ENCODE measurements at places on chromosomes 1 and 21.

GRCh38 chr1:53606651-53607051 lies 132.3 kb downstream of the GLIS1 start:
- DNase-seq: no peak

GRCh38 chr1:206075786-206076755 lies 23.1 kb downstream of the RHEX start:
- no peak for DNase-seq

DNA sequence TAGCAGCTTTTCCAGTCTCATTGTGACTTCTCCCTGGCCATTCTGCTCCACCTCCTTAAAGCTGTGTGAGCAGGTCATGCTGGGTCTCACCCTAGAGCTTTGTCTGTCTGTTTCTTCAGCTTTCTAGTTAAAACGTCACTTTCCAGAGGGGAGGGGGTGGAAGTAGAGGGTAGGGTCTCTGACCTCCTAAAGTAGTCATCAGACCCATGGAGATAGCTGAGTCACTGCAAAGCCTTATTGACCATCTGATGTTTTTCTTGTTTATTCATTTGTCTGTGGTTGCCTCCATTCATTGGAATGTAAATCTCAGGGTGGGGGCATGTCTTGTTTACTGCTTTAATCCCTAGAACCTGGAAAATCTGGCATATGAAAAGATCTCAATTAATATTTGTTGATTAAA lies 52.7 kb downstream of the ELF3 start:
- peak; percentile 71 for DNase-seq

DNA sequence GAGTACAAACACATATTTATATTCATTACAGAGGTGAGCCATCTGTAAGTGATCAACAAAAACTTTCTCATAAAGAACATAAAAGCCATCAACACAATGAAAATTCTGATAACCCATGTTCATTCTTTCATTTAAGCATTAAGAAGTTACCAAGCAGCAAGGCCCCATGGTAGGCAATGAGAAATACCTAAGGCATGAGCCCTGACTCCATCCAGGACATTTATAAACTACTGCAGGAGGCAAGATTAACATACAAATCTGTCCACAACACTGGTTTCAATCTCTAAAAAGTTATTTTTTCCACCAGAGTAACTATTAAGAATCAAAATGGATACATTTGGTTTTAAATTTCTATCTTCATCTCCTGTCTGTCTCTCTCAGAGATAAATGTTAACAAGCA lies 76.1 kb downstream of the SIPA1L2 start:
- no peak for DNase-seq

DNA sequence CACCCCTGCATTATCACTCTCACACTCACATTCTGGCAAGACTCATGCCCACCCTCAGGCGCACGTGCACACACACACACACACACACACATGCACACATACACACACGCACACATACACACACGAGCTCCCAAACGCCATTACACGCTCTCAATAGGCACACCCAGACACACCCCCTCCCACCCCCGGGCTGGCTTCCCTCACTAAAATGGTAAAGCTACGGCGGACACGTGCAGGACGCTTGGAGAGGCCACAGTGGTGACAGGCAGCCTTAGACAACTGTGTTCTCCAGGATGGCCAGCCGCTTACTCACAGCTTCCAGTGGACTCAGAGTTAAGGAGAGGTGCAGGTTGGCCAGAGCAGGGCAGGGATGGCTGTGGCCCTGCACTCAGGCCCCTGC lies 10.1 kb downstream of the MATN1 start:
- no peak for DNase-seq

DNA sequence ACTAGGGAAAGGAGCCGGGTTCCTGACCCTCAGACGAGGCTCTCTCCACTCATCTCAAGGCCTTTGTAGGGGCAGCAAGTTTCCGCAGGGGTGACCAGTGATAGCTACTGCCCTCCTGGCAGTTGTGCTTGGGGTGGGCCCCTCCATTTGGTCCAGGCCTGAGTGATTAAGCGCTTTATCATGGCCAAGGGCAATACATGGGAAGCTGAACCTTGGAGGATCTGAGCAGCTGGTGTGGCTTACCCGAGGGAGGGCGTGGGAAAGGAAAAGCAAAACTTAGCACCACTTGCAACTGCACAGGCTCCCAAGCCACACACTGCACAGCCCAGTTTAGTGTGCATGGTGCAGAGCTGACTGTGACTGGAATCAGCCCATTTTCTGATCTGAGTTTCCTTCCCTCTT lies 47.8 kb downstream of the GADD45A start:
- DNase-seq: no peak

DNA sequence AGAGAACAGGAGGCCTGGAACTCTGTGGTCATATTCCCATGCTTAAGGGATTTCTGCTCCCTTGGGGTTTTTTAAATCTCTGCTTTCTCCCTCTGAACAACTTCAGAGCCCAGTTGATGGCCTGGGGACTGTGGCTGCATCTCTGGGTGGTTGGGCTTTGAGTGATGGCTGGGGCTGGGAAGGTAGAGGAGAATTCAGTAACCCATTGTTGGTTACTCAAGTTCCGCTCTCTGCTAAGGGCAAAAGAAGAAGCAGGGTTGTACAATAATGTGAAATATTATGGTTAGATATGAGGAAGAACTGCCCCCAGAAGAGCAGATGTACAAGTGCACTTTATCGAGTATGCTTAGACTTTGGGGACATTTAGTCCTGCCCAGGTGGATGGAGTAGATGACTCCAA lies 72.1 kb upstream of the CNTN2 start:
- DNase-seq: no peak

DNA sequence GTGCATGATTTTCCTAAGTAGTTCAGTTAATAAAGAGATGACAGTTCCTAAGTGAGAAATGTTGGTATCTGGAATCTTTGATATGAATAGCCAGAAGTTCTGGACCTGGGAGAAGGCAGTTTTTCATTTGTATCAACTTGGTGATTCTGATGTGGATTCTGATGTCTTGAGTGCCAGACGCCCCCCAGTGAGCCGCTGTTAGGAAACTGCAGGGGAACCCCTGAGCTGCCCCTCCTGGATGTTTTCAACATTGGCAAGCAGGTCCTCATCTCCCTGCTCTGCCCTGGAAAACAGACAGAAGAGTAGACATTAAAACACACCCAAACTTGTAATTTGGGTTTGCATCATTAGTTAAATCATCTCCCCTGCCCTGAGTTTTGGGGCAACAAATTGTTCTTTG lies 7.4 kb downstream of the ETS2 start:
- no peak for DNase-seq

All from retinal pigment epithelial cell (primary cell).